HuH-7 (cell line): ENCODE measurements at places on chromosomes 1 and 21.

DNA sequence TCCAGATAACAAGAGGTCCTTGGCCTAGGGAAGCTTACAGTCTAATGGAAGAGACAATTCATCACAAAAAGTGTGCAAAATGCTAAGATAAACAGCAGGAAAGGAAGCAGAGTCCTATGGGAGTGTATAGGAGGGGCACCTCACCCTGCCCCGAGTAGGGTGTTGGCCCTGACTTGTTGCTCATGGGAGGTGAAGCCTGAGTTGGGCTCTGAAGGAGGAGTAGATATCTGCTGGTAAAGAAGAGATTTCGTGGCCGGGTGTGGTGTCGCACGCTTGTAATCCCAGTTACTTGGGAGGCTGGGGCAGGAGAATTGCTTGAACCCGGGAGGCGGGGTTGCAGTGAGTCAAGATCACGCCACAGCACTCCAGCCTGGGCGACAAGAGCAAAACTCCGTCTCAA is 18.6 kb upstream of the GPR37L1 start:
- DNase-seq = no peak

GRCh38 chr1:113917400-113918082 is 11.6 kb upstream of the HIPK1 start:
- no peak for DNase-seq

- DNase-seq = no peak
Measured at GRCh38 chr21:45935628-45936027, 45.9 kb upstream of the COL6A1 start.

- no peak for DNase-seq
Measured at GRCh38 chr1:40381268-40382107, 8.0 kb downstream of the SMAP2 start.
